Vagina (tissue), 2 donors: ENCODE measurements at places on chromosomes 13 and 19. TPM values are rescaled to one million over a fixed set of nuclear protein-coding genes. Genes with fewer than 3 reads are reported as not detected.

DNA sequence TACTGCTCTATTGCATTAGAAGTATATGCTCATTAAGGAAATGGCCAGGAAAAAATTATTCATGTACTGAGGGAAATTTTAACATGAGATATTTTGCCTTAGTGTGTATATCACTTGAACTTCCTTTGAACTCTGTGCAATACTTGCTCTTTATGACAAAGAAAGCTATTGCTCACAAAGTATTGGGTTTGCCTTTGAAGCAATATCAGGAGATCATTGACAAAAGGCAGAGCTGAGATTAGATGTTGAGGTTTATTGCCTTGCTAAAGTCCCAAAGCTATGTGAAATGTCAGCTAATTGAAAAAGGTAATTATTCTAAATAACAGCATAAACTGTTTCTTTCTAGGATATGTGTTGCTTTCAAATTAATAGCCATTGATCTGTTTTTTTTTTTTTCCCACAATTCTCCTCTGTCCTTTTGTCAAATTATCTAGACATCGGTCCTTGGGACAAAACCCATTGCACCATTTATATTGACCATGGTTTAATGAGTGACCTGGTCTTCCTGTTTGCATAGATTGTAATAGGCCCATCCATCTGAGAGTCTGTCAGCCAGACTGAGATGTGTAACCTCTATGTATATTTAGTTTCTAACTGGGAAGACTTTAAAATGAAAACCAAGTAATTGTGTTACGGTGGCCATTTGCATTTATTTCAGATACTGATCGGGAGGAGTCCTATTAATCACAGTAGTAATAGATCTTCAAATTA lies 752.7 kb upstream of the GPC6 start:
- DNase-seq: no peak

- DNase-seq: no peak
Measured at GRCh38 chr19:17490411-17490810, 20.1 kb downstream of the SLC27A1 start.

DNA sequence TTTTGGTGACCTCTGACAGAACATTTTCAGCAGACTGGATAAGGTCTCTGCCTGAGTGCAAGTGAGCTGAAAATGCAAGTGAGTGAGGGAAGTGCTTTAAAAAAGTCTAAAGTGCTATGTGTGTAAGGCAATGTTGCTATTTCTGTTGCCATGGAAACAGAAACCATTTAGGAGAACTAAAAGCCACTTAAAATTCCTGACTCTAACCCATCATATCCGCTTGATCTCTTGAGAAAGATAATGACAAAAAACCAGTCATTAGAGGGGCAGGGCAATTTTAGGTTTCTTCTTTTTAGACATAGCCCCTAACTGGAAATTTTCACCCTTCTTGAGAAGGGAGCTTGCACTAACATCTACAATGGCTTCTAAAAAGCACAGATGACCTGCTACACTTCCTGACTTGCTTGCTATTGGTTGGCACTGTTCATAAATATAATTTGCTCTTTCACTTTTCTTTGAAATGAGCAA lies at the start of gene CYSLTR2:
CYSLTR2 (plus strand) TSS at position 458 of the 468 bp plus-strand sequence. CDS start 52,889 bp downstream, outside the sequence.
- DNase-seq: no peak

DNA sequence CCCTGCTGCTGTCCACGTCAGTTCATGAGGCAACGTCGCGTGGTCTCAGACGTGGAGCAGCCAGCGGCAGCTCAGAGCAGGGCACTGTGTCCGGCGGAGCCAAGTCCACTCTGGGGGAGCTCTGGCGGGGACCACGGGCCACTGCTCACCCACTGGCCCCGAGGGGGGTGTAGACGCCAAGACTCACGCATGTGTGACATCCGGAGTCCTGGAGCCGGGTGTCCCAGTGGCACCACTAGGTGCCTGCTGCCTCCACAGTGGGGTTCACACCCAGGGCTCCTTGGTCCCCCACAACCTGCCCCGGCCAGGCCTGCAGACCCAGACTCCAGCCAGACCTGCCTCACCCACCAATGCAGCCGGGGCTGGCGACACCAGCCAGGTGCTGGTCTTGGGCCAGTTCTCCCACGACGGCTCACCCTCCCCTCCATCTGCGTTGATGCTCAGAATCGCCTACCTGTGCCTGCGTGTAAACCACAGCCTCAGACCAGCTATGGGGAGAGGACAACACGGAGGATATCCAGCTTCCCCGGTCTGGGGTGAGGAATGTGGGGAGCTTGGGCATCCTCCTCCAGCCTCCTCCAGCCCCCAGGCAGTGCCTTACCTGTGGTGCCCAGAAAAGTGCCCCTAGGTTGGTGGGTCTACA lies 6.6 kb downstream of the FSTL3 start:
- DNase-seq: no peak

DNA sequence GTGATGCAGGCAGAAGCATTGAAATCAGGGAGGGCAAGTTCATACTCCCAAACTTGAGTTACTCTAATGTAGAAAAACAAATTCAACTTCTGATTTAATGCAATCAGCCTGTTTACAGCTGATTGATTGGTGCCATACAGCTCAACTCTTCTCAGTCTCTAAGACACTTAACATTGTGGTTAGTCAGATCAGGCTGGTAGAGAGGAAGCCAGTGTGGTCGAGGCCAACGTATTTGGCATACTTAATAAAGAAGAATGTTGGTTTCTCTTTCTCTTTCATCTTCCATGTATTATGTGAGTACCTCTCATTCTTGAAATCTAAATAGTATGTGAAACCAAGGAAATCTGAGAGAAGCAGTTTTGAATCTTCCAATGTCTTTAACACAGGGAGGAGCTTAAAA lies 255.0 kb upstream of the SLITRK1 start:
- no peak for DNase-seq

DNA sequence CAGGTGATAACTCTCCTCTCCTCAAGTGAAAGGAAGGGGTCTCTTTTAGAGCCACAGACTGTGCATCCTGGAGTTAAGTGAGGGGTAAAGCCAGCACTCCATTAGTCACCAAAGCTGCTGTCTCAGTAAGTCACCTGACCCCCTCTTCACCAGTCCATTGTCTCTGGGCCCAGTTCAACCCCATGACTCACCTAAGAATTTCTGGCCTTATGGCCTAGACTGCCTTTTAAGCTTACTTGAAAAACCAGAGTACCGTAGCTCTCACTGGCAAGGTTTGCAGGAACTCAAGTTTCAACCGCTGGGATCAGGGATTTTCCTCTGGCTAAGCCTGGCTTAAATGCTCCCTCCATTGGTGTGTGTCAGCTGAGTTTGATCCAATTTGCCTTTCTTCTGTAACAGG lies 23.4 kb upstream of the EID2 start:
- no peak for DNase-seq

GRCh38 chr13:49400755-49401659 lies 42.9 kb downstream of the CAB39L start:
- DNase-seq: no peak

DNA sequence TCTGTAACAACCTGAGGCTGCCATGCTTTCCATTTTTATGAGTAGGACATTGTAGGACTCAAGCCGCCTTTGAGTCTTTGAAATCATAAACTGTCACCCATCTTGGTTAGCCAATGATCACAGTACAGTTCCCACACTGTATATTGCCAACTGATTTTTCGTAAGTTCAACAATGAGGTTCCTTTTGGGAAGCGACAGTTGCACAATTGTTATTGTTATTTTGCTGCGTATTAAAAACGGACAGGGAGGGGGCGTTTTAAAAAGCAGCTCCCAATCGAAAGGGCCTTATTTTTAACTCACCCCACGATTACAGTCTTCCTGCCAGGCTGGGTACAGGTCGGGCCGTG lies 601 bp downstream of the SLC46A3 start:
- DNase-seq: no peak

DNA sequence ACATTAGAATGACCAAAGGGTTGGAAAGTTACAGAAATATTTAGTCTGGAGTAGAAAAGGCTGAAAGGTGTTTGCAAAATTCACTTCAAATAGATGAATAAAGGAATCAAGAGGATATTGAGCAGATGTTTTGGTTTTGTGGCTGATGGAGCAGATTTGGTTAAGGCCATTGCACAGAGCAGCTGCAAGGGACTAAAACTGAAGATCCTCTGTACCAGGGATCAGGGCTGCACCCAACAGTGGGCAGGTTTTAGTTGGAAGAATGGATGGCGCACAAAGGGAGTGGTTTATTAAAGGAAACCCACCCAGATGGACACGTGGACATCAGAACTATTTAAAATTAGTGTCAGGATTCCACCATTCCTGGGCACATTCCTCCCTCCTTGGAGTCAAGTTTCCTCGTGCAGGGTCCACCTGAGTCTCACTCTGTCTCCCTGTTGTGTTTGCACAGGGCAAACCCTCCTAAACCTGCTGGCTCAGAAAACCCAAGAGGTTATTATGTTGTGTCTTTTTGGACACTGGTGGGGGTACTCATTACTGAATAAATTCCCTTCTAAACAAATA lies 9.2 kb upstream of the UBAC2 start:
- DNase-seq: peak; percentile 49

DNA sequence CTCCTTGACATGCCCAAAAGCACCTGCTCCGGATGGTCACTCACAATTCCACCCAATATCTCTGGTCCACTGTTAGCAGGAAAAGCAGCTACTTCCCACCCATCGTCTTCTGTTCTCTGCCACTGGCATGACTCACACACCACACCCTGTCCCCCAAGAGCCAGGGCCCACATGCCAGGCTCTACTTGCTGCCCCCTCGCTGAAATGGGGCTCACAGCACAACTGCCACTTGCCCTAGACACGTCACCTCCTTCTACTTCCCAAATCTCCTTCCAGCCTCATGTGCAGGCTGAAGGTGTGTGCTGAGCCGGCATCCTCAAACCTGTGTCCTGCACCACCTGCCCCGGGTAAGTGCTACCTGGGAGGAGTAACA lies 65.0 kb downstream of the TBC1D4 start:
- DNase-seq: no peak

Gene SIGLEC12
- not detected for total RNA-seq

- DNase-seq: no peak
Measured at GRCh38 chr19:20503476-20503875, 62.1 kb downstream of the ZNF737 start.

DNA sequence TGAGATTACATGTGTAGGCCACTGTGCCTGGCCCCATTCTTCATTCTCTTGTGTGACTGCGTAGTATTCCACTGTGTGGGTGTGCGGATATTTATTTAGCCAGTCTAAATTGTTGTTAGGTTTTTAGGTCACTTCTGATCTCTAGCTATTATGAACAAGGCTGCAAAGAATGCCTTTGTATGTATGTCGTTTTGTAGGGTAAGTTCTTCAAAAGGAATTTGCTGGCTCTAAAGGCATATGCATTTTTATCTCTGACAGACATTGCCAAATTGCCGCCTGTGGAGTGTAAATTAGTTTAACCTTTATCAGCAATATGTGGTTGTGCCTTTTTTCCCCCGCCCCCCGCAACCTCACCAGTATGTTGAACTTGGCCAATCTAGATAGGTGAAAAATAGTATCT lies 30.3 kb upstream of the EHD2 start:
- no peak for DNase-seq

GRCh38 chr19:1945899-1946298 lies 4.9 kb downstream of the CSNK1G2 start:
- no peak for DNase-seq

Gene IGFL3
- not detected for total RNA-seq

DNA sequence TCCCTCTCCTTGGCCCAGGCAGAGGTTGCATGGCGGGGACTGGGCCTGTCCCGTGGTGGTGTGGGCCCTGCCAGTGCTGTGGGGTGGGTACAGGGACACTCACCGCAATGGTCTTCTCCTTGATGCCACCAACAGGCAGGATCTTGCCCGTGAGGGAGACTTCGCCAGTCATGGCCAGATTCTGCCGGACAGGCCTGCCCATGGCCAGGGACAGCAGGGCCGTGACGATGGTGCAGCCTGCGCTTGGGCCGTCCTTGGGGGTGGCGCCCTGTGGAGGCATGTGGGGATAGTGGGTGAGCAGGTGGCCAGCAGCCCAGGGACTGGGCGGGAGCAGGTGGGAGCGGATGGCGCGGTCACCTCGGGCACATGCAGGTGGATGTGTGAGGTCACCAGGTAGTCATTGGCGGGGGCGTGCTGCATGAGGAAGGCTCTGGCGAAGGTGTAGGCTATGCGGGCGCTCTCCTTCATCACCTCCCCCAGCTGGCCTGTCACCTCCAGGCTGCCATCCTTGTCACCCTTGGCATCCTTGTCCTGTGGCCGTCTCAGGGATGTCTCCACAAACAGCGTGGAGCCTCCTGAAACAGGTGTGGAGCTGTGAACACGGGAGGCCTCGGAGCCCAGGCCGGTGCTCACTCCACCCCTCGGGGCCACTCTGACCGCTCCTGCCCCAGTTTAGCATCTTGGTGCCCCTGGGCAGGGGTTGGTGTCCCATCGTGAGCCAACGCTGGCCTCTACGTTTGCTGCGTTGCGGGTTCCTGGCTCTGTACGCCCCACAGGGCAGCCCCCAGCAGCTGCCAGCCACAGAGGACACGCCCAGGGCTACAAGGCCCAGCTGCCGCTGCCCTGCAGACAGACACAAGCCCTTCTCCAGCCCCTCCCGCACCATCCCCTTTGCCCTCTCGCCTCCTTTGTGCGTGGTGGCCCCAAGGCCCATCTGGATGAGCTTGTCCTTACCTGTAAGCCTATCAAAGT lies 3.4 kb downstream of the RPL36 start:
- no peak for DNase-seq

DNA sequence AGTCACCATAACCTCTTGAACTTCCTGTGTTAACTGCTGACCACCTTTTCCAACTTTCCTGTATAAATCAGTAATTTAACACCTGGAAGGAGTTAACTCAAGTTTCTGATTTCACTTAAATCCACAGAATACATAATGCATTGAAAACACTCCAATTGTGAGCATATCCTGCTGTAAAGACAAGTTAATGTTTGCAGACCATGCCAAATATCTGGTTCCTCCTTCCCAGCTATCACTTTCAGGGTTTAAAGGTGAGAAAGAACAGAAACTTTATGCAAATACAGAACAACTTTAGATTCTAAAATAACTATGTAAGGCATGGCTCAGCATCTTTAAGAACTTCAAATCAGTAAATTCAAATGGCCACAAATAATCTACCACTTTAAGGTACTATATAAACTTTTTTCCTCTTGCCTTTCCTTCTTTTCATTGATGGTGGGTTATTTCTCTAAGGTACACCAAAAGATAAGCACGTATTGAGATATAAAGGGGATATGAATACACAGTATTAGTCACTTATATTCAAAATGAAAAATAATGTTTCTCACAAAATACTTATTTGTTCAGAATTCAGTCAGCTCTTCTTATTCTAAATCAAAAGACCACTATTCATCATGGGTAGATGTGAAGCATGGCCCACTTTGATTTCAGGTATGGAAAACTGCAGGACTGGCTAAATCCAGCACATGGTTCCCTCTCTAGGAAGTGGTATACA lies 6.6 kb upstream of the TPTE2 start:
- no peak for DNase-seq

Gene HIF3A
- total RNA-seq: 155 TPM

- no peak for DNase-seq
Measured at GRCh38 chr13:97435323-97435722, 1.4 kb downstream of the RAP2A start.

GRCh38 chr13:20924758-20925394 lies 22.3 kb upstream of the XPO4 start:
- DNase-seq: no peak

DNA sequence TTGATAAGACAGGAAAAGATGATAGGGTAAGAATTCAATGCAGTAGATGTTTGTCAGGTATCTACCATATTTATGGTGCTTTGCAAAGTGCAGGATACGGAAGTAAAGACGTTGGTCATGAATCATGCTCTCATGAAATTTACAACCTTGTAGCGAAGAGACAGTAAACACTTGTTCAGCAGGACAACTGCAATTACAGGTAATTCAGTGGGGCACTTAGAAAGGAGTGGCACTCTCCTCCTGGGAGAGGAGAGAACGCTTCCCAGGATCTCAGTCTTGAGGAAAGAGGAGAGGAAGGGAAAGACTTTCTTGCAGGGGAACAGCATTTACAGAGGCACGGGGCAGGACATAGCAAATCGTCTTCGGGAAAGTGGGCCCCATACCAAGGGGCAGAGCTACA lies 46.4 kb downstream of the SOX1 start:
- DNase-seq: no peak

- DNase-seq: no peak
Measured at GRCh38 chr19:19032420-19033175, 719 bp downstream of the SUGP2 start.
